GM23248 (cell line): ENCODE measurements at places on chromosomes 6 and 20. TPM values are rescaled to one million over a fixed set of nuclear protein-coding genes. Genes with fewer than 3 reads are reported as not detected.

Gene DDAH2
- 76.6 and 93.3 TPM in 2 replicates for total RNA-seq

Gene POM121L2
- not detected in 2 replicates for total RNA-seq

Gene SLC17A5
- total RNA-seq = 18.4 and 32.1 TPM in 2 replicates

Gene C20orf144
- 0.63 TPM in 1 of 2 replicates, not detected in the other for total RNA-seq

Gene ARFGAP1
- total RNA-seq = 88.5 and 105 TPM in 2 replicates

Gene ZBTB9
- total RNA-seq = 2.0 and 3.5 TPM in 2 replicates

Gene HLA-DPA1
- 0.89 and 2.5 TPM in 2 replicates for total RNA-seq

Gene NFYA
- total RNA-seq = 8.8 and 9.5 TPM in 2 replicates

Gene SRMS
- total RNA-seq = not detected in 2 replicates

Gene FLRT3
- total RNA-seq = 2.3 and 2.4 TPM in 2 replicates

Gene CRISP3
- not detected in 2 replicates for total RNA-seq

Gene EEF1A2
- 0.43 TPM in 1 of 2 replicates, not detected in the other for total RNA-seq

Gene FILIP1
- total RNA-seq = under 0.01 and 0.13 TPM in 2 replicates

Gene MRS2
- total RNA-seq = 15.4 and 18.0 TPM in 2 replicates

Gene SEL1L2
- not detected in 2 replicates for total RNA-seq

Gene TRIM31
- not detected in 2 replicates for total RNA-seq

- no peak for DNase-seq
Measured at GRCh38 chr6:32949113-32949512, 3.8 kb downstream of the HLA-DMA start.

GRCh38 chr6:23173234-23173633, 603.9 kb downstream of the HDGFL1 start:
- DNase-seq = peak; percentile 3

GRCh38 chr6:46688117-46688965, 656 bp downstream of the TDRD6 start:
- no peak for DNase-seq

- no peak for DNase-seq
Measured at GRCh38 chr6:142444881-142445301, 143.1 kb downstream of the ADGRG6 start.

DNA sequence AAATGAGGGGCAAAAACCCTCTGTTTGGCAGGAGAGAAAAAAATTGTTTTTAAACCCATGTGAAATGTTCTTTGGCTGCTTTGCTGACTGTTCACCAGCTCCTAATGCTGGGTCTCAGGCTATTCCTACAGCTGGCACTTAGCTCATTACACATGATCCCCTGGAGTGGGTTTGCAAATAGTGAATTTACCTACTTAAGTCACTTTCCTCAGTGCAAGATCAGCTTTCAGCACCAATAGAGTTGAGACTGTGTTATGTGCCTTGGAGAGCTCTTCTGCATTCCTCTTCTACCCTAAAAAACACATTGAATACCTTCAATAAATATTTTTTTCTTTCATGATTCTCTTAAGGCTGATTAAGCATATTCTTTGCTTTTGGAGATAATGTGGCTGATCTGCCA, 58.4 kb upstream of the PRDM1 start:
- no peak for DNase-seq

GRCh38 chr6:162140251-162140852, 587.2 kb downstream of the PRKN start:
- no peak for DNase-seq

- DNase-seq = peak; percentile 38
Measured at GRCh38 chr6:95431637-95432228, 145.6 kb upstream of the MANEA start.

GRCh38 chr6:125794342-125795137, 3.8 kb downstream of the NCOA7 start:
- peak; percentile 42 for DNase-seq

DNA sequence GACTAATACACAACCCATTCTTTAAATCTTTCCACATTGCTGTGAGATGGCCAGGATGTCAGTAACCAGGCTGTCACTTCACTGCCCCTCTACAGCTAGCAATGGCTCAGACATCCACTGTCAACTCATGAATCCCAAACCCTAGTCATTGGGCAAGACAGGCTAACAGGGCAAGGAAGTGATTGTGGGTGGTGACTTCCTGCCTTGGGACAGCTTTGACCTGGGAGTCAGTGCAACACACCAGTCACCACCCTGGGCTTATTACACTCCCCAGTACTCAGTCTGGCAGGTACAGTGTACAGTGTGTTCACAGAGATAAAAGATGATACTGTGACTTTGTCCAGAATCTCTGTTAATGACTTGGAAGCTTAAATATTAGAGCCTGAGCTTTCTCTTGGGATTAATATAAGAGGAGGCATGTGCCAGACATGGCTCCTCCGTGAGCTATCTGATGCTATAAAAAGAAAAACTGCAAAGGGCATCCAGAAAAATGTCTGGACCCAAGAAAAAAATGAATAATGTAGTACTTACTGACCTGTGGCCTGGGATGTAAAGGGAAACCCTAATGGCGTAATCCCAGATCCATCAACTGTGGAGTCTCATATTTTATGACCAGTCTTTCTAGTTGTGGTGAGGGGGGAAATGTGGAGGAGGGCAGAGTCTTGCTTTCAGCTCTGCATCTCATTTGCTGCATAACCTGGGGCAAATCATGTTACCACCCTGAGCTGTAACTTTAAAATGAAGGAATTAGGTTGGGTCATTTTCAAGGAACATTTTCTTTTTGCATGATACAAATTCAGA, 244.4 kb downstream of the SLC24A3 start:
- no peak for DNase-seq

DNA sequence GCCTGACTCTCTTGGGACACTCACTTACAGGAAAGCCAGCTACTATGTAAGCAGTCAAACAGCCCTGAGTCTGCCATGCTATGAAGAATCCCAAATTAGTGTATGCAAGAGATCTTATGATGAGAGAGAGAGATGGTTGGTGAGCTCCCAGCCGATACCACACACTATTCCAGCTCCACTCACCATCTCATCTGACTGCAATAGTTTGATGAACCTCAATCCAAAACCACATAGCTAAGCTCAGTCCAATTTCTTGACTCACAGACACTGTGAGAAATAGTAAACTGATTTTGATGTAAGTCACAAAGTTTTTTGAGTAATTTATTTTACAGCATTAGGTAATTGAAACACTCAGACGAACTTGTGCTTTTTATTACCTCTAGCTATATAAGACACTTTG, 441.4 kb downstream of the COL12A1 start:
- peak; percentile 64 for DNase-seq

- no peak for DNase-seq
Measured at GRCh38 chr6:26470643-26471042, 12.9 kb downstream of the BTN2A1 start.

- DNase-seq = no peak
Measured at GRCh38 chr6:14470671-14471070, 353.1 kb downstream of the CD83 start.

DNA sequence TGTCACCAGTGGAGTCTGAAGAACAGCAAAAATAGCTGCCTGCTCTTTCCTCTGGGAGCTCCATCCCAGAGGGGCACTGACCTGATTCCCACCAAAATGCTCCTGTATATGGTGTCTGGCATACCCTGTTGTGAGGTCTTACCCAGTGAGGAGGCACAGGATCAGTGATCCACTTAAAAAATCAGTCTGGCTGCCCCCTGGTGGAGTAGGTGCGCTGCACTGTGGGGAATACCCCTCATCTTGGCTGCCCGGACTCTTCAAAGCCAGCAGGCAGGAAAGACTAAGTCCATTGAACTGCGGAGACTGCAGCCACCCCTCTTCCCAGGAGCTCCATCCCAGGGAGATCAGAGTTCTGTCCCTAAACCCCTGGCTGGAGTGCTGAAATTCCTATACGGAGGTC, 230.9 kb upstream of the HTR1E start:
- no peak for DNase-seq

- no peak for DNase-seq
Measured at GRCh38 chr6:155528335-155528734, 72.7 kb upstream of the NOX3 start.

DNA sequence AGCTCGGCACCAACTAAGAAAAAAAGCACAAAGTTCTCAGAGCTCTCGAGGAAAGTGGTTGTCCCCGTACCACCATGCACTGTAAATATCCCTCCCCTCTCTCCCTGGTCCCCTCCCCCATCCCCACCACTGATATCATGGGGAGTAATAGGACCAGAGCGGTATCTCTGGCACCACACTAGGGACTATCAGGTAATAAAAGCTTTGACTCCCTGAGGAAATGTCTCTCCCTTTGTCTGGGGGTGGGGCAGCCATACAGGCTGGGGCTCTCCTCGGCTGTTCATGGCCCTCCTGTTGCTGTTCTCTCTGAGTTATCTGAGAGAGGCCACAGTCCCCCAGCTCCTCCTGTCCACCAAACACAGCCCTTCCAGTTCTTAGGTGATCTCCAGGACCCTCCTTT, 5.0 kb upstream of the GNRH2 start:
- no peak for DNase-seq

GRCh38 chr6:159071843-159072769, 27.3 kb upstream of the TAGAP start:
- DNase-seq = no peak

- no peak for DNase-seq
Measured at GRCh38 chr6:147310521-147310920, 106.3 kb downstream of the STXBP5 start.

GRCh38 chr6:73388433-73388799, 6.2 kb upstream of the DDX43 start:
- no peak for DNase-seq

DNA sequence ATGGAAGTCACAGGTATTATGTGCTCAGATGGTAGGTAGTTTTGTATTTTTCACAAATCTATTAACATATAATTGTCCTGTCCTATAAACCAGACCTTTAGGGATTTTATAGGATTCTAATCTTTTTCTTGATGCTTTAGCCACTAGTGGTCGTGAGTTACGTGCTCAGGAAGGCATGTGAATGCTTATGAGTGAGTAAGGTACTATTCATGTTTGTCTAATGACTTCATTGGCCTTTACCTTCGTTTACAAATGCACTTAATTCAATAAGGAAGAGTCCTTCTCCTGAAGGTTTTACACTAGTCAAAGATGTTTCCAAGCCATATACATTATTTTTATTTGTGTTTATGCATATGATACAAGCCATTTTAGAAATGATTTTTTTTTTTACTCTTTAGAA, 23.0 kb downstream of the PACRG start:
- DNase-seq = peak; percentile 47

- no peak for DNase-seq
Measured at GRCh38 chr20:775679-776135, 7.4 kb upstream of the SLC52A3 start.

- DNase-seq = peak; percentile 85
Measured at GRCh38 chr20:8782804-8783203, 286.1 kb upstream of the PLCB4 start.

GRCh38 chr6:13183415-13184088, 144.8 kb downstream of the TBC1D7 start:
- no peak for DNase-seq

DNA sequence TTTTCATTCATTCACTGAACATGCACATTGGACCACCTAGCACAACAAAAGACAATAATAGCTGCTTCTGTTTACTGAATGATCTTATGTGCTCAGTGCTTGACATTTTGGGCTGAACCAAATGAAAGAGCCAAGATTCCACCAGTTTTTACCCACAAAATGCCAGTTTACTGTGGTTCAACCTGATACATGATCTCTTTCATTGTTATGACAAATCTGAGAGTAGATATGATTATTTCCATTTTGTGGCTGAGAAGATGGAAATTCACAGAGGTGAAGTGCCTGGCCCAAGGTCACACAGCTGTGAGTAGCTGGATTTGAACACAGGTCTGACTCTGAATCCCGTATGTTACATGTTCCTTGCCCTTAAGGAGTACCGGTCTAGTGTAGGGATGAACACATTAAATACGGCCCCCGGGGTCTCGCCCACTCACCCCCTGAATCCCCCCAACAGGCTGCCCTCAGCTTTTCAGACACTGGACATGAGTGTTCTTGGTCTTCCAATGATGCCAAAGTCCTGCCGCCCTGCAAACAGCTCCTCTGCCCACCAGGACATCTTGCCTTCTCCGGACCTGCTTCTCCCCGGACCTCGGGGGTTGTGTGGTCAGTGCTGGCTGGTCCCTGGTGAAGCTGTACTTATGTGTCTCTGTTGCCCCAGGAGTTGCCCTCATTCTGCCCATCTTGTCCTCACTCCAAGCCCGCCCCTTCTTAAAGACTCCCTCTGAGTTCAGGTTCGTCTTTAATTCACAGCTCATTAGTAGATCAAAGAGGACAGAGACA, 58.6 kb upstream of the SLC32A1 start:
- DNase-seq = no peak

DNA sequence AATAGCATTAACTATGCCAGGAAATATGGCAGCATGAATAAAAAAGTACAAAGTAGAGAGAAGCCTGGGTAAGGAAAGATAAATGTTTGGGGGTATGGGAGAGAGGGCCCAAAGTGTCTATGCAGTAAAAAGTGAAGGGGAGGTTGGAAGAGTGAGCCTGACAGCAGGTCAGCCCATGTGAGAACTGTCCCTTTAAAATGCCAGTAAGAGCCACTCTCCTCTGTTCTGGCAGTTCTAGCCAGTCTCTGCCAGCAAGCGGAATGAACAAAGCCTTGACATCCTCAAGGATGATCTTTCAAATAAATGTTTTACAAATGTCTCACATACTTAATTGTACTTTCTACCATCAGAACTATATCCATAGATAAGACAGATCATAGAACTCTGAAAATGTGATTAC, 164.5 kb downstream of the DST start:
- DNase-seq = no peak

DNA sequence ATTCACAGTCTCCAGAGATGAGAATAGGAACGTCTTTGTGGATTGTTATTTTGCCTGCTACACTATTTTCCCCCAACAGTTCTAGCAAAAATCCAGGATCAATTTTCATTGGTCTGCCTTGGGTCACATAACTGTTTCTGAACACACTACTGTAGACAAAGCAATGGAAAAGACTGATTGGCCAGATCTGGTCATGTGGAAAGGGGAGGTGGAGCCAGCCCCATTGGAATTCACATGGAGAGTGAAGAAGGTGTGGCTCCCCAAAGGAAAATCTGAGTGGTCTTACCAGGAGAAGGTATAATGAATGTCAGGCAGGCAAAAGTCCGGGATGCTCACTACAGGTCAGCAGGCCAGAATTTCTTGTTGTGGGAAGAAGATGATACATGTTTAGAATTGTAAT, 9.5 kb upstream of the TP53RK start:
- DNase-seq = peak; percentile 31

DNA sequence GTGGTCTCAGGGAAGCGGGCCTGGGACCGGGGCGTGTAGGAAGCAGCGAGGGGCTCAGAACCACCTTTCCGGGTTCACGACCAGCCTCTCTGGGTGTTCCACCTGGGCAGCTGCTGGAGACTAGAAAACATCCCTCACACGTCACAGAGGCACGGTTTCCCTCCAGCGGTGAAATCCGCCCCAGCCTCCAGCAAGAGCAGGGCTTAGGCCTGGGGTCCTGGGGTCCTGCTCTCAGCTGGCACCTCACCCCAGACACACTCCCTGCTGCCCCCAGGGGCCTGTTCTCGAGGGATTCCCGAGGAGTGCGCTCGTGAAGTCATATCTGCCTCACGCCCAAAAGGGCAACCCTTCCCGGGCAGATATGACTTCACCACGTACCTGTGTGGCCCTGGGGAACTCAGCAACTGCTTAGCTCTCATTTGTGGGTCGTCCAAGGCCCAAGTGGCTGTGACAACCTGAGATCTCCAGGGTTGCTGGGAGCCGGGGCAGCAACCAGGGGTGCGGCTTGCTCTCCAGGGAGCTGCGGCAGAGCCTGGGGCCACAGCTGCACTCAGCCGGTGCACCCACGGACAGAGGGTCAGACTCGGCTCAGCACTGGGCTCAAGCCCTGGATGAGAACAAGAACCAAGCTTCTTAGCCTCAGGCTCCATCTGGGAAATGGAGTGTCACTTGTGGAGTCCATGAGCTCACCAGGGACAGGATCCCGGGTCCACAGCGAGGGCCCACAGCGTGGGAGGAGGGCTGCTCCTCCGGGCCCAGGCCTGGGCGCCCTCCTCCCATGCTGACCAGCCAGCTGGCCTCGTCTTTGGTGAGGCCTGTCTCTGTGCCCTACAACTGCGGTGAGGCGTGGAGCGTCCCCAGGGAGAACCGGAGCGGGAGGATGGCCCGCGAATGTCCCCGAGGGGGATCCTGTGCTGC, 661 bp downstream of the FNDC11 start:
- no peak for DNase-seq
